Inflammatory macrophage (primary cell): ENCODE measurements at places on chromosomes 1 and 21.

DNA sequence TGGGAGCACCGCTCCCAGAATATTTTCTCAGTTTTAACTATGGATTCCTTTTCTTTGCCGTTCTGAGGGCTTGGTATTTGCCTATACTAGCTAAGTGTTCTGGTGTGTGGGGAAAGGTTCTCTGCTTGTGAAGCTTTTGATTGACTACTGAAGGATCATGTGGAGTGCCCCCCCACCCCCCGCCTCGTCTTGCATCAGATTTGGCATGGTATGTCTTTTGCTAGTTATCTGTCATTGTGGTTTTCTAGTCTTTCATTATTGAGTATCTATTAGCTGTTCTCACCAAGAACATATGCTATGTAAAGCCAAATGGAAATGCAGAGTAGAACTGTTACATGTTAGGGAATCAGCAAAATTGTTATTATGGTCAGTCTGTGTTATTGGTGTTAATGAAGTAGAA is 58.3 kb downstream of the MACF1 start:
- DNase-seq = no peak

- no peak for DNase-seq
Measured at GRCh38 chr1:218946147-218946546, 227.5 kb upstream of the LYPLAL1 start.

DNA sequence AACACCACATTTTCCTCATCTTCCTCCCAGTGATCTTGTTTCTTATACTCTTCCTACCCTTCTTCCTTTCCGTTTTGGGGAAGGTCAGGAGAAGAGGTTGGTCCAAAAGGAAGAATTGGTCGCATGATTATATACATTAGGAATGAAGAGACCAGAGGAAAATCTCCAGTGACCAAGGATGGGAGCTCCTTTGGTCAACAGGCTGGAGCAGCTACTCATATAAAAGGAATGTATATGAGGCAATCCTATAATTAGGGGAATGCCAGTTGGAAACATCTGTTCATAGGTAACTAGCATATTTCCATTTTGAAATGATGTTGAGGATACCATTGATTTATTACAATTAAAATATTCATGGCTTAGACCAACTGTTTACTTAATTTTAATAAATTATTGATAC is 114.5 kb downstream of the LRRC40 start:
- no peak for DNase-seq

- no peak for DNase-seq
Measured at GRCh38 chr1:166470014-166470413, 303.2 kb upstream of the FAM78B start.

DNA sequence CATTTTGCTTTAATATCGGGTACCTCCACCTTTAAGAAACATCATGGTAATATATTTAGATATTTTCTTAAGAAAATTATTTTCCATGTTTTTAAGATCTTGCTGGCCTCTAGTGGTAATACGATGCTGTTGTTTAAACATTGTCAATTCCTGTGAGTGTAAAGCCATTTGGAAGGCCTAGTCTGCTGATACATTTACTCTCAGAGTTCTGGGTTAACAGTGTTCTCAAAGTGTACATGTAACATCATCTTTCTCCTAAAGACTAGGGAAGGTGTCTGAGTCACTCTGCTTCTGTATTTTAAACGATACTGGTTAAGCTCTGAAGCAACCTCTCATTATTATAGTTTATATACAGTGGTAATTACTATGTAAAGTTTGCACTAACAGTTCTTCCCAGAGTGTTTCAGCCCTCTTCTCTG is 189.1 kb downstream of the RASAL2 start:
- peak; percentile 76 for DNase-seq

DNA sequence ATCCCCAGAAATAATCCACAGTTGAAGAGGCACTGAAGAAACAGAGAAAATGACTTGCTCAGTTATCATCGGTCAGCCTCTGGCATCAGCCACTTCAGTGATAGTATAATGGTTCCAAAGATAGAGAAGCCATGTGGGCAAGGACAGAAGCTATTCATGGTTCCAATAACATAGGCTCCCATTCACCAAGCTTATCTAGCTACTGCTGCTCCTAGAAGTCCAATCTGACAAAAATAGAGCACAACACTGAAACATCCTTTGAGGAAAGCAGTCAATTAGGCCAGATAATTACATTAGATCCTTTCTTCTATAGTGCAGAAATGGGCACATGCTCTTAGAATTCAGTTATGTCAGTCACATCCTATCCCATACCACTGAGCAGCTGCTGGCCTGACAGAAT is 33.5 kb upstream of the CRB1 start:
- DNase-seq = no peak
